Vagina (tissue), 2 donors: ENCODE measurements at places on chromosomes 7 and 10. TPM values are rescaled to one million over a fixed set of nuclear protein-coding genes. Genes with fewer than 3 reads are reported as not detected.

CTAGE8 gene
- 0.98 TPM for total RNA-seq

DNA sequence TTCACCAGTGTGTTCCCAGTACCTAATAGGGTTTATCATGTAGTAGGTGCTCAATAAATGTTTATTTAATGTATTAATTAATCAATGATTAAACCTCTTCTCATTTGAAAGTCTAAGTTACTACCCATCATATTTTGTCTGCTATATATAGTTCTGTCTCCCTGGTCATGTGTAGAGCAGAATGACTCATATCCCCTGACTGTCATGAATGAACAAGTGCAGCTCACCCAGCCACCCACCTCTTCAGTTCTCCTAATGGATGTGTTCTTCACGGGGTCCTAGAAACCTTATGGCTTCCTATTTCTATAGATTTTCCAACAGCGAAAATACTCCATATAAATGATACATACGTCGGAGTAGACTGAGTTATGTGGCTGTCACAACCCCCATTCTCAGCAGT, 64.5 kb downstream of the HIF1AN start:
- no peaks in the 10 kb centered on the region for H3K36me3 ChIP-seq
- DNase-seq = no peak
- no peaks in the 10 kb centered on the region for H3K27me3 ChIP-seq
- H3K27ac ChIP-seq = no peak overlapping the region
- H3K4me1 ChIP-seq = no peaks in the 10 kb centered on the region
- H3K4me3 ChIP-seq = no peak overlapping the region

TAS2R4 gene
- total RNA-seq = 1.5 TPM

- no peaks in the 10 kb centered on the region for H3K36me3 ChIP-seq
- no peaks in the 10 kb centered on the region for H3K27me3 ChIP-seq
- H3K27ac ChIP-seq = peak overlapping the region; percentile 70
Observed at GRCh38 chr10:69375307-69376151, 41.2 kb downstream of the TACR2 start.

OR6B1 gene
- total RNA-seq = not detected
